Activated CD8-positive, alpha-beta memory T cell treated with anti-CD3 and anti-CD28 coated beads for 24 hours (primary cell): ENCODE measurements at places on chromosomes 7 and 10.

DNA sequence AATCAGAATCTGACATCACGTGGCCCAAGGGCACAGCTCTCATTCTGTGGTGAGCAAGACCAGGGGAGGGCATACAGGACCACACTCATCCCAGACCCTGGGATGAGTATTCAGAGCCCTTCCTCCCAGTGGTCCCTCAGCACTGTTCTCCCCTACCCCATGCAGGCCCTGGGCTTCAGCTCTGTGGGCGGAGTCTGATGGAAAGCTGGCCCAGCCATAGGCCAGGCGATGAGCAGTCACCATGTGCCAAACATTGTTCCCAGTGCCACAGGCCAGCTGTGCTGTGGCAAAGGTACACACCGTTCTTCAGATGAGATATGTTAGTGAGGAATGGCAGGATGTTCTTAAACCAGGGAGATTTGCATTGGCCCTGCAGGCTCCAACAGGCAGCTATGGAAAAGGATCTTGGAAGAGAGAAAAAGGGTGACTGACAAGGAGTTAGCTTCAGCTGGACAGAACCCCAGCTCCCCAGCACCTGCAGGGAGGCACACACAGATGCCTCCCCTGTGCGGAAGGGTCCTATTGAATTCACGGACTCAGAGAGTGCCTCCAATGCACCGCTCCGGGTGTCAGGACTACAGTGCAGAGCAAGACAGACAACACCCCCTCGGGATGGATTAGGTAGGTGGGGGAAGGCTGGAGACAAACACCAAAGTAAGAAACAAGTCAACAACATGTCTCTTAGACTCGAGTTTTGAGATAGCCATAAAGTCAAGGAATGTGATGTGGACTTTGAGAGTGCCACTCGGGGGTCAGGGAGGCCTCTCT is 596.0 kb upstream of the MGMT start:
- DNase-seq: no peak

GRCh38 chr10:78804411-78805032 is 264.2 kb upstream of the ZMIZ1 start:
- DNase-seq: no peak

- peak; percentile 11 for DNase-seq
Measured at GRCh38 chr7:47335557-47336471, 246.1 kb downstream of the TNS3 start.

GRCh38 chr7:106285855-106286492 is 1.2 kb upstream of the NAMPT start:
- DNase-seq: no peak

DNA sequence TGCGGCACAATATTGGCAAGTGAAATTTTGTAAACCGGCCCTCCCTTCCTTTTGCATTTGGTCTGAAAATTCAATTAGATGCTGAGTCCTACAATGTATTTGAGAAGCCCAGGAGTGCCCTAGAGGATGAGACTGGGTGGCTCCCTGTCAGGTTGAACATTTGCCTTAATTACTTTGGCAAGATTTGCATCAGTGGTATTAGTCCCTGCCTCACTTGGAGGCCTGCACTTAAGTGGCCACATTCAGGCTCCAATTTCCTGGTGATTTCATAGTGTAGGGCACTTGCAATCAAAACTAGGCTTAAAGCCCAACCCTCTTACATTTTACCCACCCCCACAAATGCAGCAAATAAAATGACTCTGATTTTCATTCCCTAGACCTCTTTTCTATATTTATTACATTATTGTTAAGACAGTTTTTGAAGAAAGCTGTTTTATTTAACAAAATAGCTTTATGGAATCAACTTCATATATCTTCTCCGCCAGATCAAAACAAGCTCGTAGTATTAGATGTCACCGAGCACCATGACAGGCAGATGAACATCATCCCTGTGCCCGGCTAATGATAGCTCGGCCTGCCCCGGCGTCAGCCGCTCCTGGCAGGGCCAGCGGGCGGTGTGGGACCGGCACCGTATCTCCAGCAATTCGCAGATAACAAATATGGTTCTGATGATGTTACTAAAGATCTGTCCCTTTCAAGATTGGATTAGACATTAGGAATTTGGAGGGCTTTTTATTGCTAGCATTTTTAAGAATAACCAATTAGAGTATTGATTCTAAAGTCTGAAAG is 73.6 kb downstream of the EGFR start:
- DNase-seq: no peak

DNA sequence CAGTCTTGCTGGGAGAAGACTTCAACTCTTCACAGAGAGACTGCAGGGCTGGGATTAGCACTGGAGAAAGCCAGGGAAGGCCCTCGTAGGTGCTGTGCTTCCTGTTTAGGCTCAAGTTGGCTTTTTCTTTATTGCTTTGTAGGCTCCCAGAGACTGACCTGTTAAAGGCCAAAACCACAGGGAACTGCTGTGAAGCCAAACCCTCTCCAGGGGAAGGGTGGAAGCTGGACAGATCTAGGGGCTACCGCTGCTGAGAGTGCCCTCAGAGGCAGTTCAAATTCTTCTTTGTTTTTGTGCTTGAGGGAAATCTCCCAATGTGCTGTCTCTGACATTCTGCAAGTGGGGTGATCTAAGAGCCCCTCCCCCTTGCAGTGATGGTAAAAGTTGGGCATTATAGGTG is 198.4 kb downstream of the CNTNAP2 start:
- DNase-seq: no peak

DNA sequence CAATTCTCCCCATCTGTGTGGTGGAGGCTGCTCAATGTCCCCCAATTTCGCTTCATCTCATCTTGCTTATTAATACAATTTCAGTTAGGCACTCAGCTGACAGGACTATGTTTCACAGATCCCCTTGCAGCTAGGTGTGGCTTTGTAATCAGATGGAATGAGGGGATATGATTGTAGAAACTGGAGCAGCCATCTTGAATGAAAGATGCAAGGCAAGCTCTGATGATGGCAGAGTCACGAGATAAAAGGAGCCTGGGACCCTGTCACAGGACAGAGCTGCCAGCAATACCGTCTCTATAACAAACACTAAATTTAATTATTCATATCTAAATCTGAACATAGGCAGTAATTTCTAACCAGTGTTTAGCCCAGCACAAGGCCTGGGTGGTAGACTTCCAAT is 991 bp upstream of the DLD start:
- DNase-seq: no peak

DNA sequence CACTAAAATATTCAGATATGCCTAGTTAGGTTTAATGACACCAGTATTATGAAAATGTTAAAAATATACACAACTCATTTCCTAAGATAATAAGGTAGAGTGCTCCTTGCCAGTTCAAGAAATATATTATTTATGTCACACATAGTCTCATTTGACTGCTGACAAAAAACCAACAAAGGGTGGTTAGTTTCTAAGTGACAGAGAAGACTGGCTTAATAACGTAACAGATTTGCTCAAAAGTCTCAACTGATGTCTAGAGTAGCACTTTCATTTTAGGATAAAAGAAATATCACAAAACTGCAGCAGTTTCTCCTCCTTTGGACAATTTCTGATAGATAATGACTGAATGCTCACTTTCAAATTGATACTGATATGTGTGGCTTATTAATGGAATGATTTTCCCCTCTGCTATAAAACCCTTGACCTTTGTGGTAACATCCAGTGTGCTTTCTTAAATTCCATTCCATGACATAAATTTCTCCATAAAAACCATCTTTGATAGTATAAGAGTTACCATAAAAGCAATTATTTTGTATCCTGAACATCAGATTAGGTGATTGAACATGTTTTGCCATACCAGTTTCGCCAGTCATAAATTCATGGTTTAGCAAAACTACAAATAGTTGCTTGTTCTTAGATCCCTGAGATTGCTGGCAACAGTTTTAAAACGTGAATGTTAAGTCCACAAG is 94.2 kb downstream of the NRBF2 start:
- no peak for DNase-seq

DNA sequence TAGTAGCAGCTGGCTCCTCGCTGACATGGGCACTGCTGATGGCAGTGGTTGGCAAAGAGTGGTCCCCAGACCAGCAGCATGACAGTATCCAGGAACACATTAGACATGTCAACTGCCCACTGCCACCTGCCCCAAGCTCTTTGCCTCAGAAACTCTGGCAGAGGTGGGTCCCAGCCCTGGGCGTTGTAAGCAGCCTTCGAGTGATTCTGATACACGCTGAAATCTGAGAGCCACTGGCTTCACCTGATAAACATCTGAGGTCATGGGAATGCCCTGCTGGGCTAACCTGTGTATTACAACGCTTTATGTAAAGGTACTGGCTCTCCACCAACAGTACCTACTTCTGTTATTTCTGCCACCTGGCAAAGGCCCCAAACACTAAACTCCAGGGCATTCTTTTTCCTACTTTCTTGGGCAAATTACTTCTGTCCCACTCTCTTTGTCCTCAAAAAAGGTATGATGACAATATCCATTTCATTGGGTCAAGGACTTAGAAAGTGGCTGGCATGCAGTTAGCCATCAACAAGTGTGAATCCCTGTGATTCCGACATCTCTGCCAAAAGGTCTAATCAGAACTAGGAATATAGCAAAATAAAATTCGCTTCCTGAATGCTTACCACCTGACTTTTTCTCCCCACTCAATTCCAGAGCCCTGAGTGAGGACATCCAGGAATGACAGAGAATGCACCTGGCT is 9.2 kb downstream of the SGMS1 start:
- no peak for DNase-seq

DNA sequence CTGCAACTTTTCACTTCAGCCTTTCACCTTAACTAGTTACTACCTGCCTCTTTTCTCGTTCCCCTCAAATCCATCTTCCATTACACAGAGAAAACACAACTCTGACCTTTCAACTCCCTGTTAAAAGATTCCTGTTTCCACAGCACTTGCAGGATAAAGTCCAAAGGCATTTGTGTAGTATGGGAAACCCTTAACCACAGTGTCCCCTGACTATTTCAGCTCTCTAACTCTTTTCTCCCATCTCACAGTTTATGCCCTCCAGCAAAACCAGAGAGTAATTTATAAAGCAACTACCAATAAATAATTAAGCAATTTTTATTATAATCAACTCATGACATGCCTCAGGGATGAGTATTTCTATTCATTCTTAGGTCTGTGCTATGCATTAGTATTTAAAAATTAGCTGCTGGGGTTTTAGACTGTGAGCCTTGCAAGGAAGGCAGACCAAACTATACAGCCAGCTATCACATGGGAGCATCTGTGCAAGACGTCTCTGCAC is 51.0 kb downstream of the COL1A2 start:
- no peak for DNase-seq

- DNase-seq: no peak
Measured at GRCh38 chr7:5603241-5604140, 178.0 kb downstream of the RNF216 start.

- no peak for DNase-seq
Measured at GRCh38 chr10:17075533-17076359, 53.9 kb downstream of the CUBN start.

DNA sequence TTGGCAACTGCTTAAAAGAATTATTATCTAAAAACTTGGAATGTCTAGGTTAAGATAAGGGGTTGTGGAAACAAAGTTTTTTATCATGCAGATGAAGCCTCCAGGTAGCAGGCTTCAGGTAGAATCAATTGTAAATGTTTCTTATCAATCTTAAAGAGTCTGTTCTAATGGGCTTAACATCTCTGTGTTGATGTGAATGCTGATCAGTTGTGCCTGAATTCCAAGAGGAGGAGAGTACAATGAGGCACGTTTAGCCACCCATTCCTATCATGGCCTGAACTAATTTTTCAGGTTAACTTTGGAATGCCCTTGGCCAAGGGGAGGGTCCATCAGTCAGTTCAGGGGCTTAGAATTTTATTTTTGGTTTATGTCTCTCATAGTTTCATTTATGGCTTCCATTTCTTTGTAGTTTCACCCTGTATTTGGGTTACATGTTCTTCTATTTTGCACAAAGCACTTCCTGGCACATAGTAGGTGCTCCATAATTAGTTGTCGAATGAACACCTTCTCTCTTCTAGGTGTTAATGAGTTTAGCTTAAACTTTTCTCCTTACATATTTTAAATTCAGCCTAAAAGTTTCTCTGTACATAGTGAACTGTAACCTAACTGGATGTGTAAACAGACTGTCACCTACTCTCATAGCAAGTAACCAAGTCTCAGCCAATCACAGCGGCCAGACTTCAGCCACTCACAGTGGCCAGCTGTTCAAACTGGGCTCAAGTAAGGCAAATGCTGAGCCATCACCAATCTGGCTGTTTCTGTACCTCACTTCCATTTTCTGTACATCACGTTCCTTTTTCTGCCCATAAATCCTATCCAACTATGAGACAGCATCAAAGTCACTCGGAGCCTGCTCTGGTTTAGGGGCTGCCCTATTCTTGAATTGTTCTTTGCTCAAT is 34.7 kb downstream of the ALOX5 start:
- no peak for DNase-seq

GRCh38 chr7:85890244-85890811 is 703.5 kb upstream of the SEMA3D start:
- no peak for DNase-seq
